Myometrial cell (primary cell): ENCODE measurements at places on chromosomes 3 and 15. TPM values are rescaled to one million over a fixed set of nuclear protein-coding genes. Genes with fewer than 3 reads are reported as not detected.

Gene CNTN3
- 0.58 and 0.71 TPM in 2 replicates for total RNA-seq

Gene CLSTN2
- not detected in 2 replicates for total RNA-seq

Gene GPR62
- total RNA-seq: not detected in 2 replicates

Gene LDHAL6B
- not detected in 2 replicates for total RNA-seq

Gene ARGFX
- not detected in 2 replicates for total RNA-seq

Gene CCR3
- total RNA-seq: not detected in 2 replicates

Gene RLBP1
- total RNA-seq: not detected in 2 replicates

Gene NOX5
- 0.29 and 0.71 TPM in 2 replicates for total RNA-seq

Gene CNTN4
- total RNA-seq: not detected in 2 replicates

Gene ZBBX
- not detected in 2 replicates for total RNA-seq

Gene TIGIT
- total RNA-seq: not detected in 2 replicates

Gene C2CD4B
- not detected in 2 replicates for total RNA-seq

Gene TMEM158
- 83.0 and 89.3 TPM in 2 replicates for total RNA-seq

Gene DYNC1LI1
- total RNA-seq: 34.9 and 35.8 TPM in 2 replicates

Gene GRAMD1C
- 2.0 and 3.9 TPM in 2 replicates for total RNA-seq

Gene DPH6
- total RNA-seq: 8.4 and 12.2 TPM in 2 replicates

Gene ABTB1
- total RNA-seq: 7.8 and 8.1 TPM in 2 replicates

Gene RCN2
- total RNA-seq: 51.3 and 96.2 TPM in 2 replicates

Gene SCN11A
- not detected in 2 replicates for total RNA-seq
